NCI-H510A treated with DMSO at 0.1 percent for 48 hours (cell line): ENCODE measurements at places on chromosomes 12 and 14.

DNA sequence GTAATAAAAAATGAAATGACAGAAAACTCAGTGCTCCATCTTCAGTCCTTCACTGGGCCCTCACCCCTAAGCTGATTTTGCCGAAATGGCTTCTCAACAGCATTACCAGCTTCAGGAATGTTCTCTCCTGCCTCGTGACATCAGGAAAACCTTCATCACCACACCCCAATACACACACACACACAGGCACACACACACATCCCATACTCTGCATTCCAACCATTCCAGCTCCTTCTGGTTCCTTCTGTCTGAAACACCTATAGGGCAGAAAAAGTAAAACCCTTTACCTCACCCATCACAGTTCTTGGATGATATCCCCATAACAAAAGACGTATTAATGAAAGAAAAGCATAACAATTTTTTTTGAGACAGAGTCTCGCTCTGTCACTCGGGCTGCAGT, 75.9 kb downstream of the CCDC60 start:
- no peak for DNase-seq

DNA sequence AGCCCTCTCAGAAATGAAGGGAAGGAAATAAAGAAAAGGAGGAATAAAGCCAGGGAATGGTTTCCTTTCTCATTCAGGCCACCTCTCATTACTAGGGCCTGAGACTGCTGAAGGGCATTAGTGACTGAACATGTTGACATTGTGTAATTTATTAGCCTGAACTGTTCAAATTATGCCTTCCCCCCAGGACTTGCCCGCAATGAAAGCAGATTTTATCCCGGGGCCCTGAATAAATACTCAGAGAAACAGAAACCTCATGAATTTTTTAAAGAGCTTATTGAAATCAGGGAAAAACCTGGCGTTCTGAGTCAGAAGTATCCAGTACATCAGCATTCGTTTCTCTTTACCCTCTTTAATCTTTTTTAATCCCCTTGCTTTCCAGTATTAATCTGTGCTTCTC, 35.9 kb upstream of the WSCD2 start:
- DNase-seq, result no peak

DNA sequence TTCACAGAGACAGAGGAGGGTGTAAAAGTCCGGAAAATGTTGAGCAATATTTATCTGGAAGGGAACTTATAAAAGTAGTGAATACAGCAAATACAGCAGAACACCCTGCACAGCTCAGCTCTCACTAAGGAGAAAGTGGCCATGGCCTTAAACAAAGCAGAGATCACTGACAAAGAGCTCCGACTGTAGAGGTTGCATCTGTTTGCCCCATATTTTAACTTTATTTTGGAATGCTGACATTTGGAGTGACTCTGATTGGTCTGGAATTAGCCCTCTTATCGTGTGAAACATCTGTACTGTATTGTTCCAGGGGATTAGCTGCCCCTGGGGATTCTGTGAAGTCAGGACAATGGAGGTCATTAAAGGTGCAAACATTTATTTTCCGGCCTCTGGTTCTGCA, 1275.7 kb upstream of the FLRT2 start:
- no peak for DNase-seq

- DNase-seq, result no peak
Measured at GRCh38 chr12:130644146-130644545, 72.0 kb downstream of the RIMBP2 start.

DNA sequence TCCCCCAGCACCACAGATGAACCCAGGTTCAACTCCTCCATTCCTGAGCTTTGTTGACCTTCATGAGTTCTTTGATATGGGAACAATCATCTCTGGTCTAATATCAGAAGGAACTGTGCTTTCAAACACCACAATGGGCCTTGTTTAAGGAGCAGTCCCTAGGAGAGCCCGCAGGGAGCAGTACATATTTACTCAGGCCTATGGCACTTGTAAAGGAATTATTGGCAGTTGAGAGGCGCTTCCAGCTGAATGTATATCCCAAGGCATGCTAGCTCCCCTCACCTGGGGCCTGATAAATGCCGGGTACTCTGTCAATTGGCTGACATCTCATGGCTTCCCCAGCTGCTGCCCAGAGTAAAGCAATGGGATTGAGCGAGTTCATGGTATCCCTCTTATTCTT, 76.2 kb downstream of the ZFP36L1 start:
- DNase-seq, result peak; percentile 64

- no peak for DNase-seq
Measured at GRCh38 chr12:26406813-26407212, 211.4 kb downstream of the SSPN start.

- no peak for DNase-seq
Measured at GRCh38 chr12:2652401-2653081, 142.2 kb upstream of the FKBP4 start.

- DNase-seq, result no peak
Measured at GRCh38 chr14:24425704-24426103, 3.8 kb downstream of the CBLN3 start.

- no peak for DNase-seq
Measured at GRCh38 chr14:75094896-75095295, 25.5 kb downstream of the ZC2HC1C start.

DNA sequence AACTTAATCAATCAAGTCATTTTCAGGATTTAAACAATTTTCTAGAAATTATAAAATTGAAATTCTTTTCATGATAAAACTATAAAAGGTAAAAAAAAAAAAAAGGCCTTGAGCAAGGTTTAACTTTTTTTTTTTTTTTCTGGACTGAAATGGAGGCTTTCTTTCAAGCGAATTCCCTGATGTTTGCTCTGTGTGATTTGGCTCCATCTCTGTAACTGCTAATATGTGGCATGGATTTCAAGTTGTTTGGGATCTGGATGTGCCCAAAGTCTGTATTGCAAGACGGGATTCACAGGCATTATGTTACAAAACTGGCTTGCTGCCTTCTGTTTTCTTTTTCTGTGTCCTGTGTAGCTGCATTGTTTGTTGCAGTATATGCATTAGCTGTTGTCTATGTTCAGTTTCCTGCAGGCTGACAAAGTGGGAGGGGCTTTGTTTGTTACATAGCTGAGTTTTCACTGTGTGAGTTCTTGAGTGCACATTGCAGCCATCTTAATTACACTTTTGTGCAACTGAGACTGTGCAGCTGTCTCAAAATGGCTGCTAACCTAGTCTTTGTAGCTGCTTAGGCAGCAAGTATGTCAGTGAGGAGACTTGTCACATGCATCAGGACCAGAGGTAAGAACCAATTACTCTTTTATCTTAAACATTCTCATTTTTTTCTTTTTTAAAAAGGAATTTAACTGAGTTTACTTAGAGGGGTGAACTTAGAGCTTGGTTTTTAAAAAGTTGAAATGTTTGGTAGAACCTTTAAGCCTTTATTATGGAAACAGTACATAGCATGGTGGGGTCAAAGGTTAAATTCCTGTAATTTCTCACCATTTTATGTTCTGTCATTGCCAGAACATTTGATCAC, 19.5 kb downstream of the ATF7IP start:
- DNase-seq, result peak; percentile 66

GRCh38 chr14:86153480-86153879, 623.5 kb downstream of the FLRT2 start:
- no peak for DNase-seq

GRCh38 chr14:95211721-95212504, 54.6 kb upstream of the DICER1 start:
- DNase-seq, result no peak

- DNase-seq, result peak; percentile 54
Measured at GRCh38 chr12:1594006-1594260, 448 bp downstream of the FBXL14 start.

DNA sequence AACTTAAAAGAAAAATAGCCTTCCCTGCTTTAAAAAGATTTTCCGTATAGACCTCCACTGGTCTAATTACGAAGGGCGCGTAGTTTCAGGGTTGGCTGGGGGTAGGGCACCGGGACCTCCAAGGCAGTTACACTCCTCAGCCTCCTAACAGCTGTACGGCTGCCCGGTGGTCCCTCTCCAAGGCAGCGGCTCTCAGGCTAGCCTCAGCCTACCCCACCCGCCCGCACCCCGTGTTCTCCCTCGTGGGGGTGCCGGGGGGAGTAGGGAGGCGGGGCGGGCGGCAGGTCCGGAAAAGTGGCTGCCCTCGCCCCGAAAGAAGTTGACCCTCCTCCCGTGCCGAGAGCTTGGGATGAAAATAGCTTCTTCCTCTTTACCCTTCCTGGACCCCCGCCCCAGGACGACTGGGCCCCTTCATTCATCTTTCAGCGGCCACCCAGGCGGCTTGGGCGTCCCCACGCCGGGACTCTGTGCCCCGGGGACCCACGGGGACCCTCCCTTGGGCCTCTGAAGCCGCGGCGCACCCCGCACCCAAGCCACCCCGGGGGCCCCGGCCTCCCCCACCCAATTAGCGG, 991 bp upstream of the RCOR1 start:
- no peak for DNase-seq

- no peak for DNase-seq
Measured at GRCh38 chr12:26231470-26231869, 36.1 kb downstream of the SSPN start.

- no peak for DNase-seq
Measured at GRCh38 chr14:70350078-70350477, 9.4 kb downstream of the COX16 start.

GRCh38 chr12:62653740-62654139, 187.1 kb downstream of the MON2 start:
- peak; percentile 45 for DNase-seq

DNA sequence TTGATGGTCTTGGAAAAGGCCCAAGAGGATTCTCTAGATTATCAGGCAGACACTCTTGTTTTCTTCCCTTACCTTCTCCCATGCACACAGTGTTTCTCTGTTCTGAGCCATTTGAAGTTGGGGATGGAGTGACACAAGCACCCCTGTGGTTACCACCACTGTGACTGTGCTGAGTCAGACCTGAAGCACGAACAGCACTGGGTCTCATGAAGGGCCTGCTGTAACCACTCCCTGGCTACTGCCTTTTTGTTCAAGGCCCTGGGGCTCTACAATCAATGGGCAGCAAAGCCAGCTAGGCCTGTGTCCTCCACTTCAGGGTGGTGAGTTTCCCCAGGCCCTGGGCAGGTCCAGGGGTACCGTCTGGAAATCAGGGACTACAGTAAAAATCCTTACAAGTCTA, 65.5 kb downstream of the TSPAN8 start:
- DNase-seq, result no peak

DNA sequence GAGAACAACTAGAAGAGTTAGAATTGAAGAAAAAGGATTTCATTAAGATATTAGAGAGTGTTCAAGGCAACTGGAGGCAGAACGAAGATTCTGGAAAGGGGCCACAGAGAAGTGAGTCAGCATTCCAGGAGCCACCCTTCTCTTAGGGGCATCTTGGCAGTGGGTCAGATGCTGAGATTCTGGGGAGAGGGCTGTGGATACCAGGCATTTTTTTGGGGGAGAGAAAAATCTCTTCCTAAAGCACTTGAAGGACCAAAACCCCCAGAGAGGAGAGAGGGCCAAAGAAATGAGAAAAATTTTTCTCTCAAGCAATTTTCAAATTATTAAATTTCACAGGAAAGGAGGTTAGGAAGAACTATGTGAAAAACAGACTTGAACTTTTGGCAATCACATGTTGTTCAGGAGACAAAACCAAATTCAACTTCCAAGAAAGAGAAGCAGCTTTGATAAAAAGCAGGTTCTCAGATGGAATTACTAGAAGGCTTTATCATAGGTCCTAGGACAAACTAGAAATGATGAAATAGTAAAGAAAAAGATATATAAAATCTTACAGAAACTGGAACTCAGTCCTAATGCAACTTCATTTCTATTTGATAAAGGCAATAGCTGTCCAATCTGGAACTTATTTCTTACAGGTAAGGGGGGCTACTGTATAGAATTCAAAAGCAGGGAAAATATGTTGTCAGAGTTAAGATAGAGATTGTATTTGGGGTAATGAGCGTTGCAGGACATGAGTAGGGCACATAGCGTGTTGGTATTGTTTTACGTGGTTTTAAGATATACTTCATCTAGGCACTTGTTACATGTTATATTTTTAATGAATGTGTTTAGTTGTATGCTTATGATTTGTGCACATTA, 1.1 kb upstream of the CLEC2D start:
- no peak for DNase-seq

- DNase-seq, result no peak
Measured at GRCh38 chr12:105944628-105945027, 194.1 kb downstream of the NUAK1 start.

- DNase-seq, result peak; percentile 25
Measured at GRCh38 chr12:127494961-127495915, 771.7 kb upstream of the TMEM132C start.
